ENCODE measurements at places on chromosomes 16 and 17. TPM values are rescaled to one million over a fixed set of nuclear protein-coding genes. Genes with fewer than 3 reads are reported as not detected.

DNA sequence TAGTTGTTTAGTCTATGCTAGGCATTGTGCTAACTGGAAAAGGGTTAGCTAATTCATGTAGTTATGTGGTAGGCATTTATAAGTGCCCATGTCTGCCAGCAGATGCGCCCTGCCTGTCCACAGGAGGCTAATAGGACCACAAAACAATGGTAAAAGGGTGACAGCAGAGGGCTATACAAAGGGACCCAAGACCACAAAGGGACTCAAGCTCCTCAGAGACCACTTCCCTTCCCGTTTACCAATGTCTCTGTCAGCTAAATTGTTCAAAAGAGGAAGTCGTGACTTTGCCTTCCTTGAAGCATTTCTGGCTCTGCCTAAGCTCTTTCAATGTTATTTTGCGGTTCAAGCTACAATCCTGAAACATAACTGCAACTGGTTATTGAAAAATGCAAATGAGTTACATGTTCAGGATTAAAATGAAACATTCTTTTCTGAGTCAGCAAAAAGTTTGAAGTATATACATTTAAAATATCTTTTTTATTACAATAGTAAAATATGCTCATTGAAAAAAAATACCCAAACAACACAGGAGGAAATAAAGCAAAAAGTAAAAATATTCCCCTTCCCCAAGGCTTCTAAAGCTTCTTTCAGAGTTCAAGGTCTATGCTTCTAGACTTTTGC, 149.2 kb downstream of the MAF start:
- H3K4me3 ChIP-seq, result no peak overlapping the region
- H3K4me1 ChIP-seq, result no peaks in the 10 kb centered on the region
- no peak overlapping the region for H3K27ac ChIP-seq
- no peaks in the 10 kb centered on the region for H3K36me3 ChIP-seq
- H3K27me3 ChIP-seq, result peaks cover 22% of the 10 kb centered on the region

DNA sequence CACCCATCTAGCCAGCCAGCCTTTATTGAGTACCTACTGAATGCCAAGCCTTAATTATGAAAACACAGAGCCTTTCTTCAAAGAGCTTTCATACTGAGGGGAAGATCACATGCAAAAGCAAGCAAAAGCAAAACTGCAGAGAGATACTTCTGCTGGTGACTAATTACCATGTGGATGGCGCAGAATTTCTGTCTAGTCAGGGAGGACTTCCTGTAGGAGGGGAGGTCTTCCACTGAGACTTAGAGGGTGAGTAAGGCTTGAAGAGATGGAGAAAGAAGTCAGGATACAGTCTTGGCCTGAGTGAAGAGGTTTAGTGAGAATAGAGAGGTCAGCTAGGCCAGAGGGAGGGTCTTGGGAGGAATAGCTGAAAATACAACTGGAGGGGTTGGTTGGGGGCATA, 53.9 kb upstream of the CCL2 start:
- H3K36me3 ChIP-seq, result no peaks in the 10 kb centered on the region
- H3K4me3 ChIP-seq, result no peak overlapping the region
- peaks cover 5% of the 10 kb centered on the region for H3K4me1 ChIP-seq
- H3K27ac ChIP-seq, result no peak overlapping the region
- peaks cover 33% of the 10 kb centered on the region for H3K27me3 ChIP-seq
- DNase-seq, result no peak

GRCh38 chr16:1026784-1027500, 45.4 kb downstream of the SOX8 start:
- H3K36me3 ChIP-seq, result no peaks in the 10 kb centered on the region
- peaks cover 7% of the 10 kb centered on the region for H3K27me3 ChIP-seq
- H3K4me1 ChIP-seq, result no peaks in the 10 kb centered on the region
- no peak for DNase-seq

- H3K27ac ChIP-seq, result no peak overlapping the region
- H3K27me3 ChIP-seq, result no peaks in the 10 kb centered on the region
- DNase-seq, result no peak
- H3K4me3 ChIP-seq, result no peak overlapping the region
- no peaks in the 10 kb centered on the region for H3K36me3 ChIP-seq
- peaks cover 2% of the 10 kb centered on the region for H3K4me1 ChIP-seq
These were observed 175.7 kb downstream of the KCNJ2 start for GRCh38 chr17:70345061-70345460.

- H3K27me3 ChIP-seq, result peaks cover 64% of the 10 kb centered on the region
- no peak overlapping the region for H3K27ac ChIP-seq
- H3K4me3 ChIP-seq, result no peak overlapping the region
- no peaks in the 10 kb centered on the region for H3K4me1 ChIP-seq
- DNase-seq, result no peak
These were observed 10.1 kb downstream of the IL32 start for GRCh38 chr16:3075523-3075915.

DNA sequence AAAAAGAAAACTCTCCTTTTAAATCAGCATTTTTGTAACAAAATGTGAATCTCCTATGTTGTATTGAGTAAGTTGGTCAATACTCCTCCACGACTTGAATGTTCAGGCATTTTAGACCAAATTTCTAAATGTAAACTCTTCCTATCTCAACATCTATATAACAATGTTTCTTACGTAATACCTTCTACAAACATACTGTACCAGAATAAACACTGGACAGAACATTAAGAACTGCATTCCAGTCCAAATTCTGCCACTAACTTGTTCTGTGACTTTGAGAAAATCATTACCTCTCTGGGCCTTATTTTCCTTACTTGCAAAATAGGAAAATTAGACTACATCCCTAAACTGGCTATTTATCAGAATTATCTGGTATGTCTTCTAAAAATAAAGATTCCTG, 40.1 kb downstream of the AKAP10 start:
- H3K27ac ChIP-seq, result no peak overlapping the region
- peaks cover 1% of the 10 kb centered on the region for H3K4me1 ChIP-seq
- peaks cover 43% of the 10 kb centered on the region for H3K36me3 ChIP-seq
- H3K27me3 ChIP-seq, result no peaks in the 10 kb centered on the region

GRCh38 chr16:47538472-47538871, 77.3 kb downstream of the PHKB start:
- H3K27ac ChIP-seq, result no peak overlapping the region
- DNase-seq, result no peak
- H3K4me3 ChIP-seq, result no peak overlapping the region
- peaks cover 23% of the 10 kb centered on the region for H3K36me3 ChIP-seq

DNA sequence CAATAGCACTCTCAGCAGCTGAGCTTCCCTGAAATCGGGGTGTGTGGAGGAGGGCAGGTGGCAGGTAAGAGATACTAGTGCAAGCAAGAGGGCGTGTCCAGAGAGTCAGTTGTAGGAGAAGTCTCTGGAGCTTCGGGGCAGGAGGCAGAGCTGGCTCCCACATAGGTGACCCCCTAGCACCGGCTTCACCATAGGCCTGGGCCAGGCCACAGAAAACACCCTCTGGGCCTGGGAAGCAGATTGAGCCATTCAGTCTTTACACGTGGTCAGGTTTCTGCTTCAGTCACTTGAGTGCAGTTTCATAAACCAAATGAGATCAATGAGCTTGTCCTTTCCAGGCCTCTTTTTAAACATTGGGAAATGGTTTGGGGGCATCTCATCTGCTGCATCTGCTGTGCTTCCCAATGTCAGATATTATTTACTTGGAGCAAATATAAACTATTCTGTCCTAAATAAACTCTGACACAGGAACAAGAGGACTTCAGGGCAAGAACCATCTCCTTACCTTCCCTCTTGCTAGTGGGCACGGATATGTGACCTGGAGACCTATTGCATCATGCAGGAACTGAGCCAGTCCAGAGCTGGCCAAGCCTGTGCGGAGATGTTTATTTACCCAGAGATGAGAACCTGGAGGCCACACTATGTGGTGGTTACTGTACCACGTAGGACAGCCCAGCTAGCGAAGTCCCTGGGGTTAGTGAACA, 16.1 kb downstream of the CCR7 start:
- peak overlapping the region; percentile 98 for H3K27ac ChIP-seq
- peak; percentile 85 for DNase-seq
- H3K4me3 ChIP-seq, result peak overlapping the region; percentile 22
- peaks cover 82% of the 10 kb centered on the region for H3K4me1 ChIP-seq
- no peaks in the 10 kb centered on the region for H3K36me3 ChIP-seq

- DNase-seq, result no peak
- peaks cover 63% of the 10 kb centered on the region for H3K4me1 ChIP-seq
- H3K27ac ChIP-seq, result no peak overlapping the region
- H3K36me3 ChIP-seq, result peaks cover 11% of the 10 kb centered on the region
- no peak overlapping the region for H3K4me3 ChIP-seq
- no peaks in the 10 kb centered on the region for H3K27me3 ChIP-seq
These were observed 44.6 kb downstream of the SPOP start for GRCh38 chr17:49633250-49633649.

DNA sequence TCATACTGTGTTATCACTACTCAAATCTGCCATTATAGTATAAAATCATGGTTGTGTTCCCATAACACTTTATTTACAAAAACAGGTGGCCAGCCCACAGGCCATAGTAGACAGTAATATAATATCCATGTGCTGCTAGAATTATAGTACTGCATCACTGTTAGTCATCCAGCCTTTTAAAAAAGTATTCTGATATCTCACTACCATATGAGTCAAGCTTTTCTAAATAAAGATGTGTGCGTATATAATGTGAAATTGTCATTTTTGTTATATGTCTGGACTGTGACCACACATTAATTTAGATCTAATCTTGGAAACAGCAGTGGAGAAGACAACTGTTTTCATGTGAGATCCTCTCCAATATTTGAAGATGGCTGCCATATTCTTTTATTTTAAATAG, 1049.1 kb upstream of the GOT2 start:
- DNase-seq, result no peak
- H3K27ac ChIP-seq, result no peak overlapping the region
- H3K4me1 ChIP-seq, result no peaks in the 10 kb centered on the region
- no peaks in the 10 kb centered on the region for H3K27me3 ChIP-seq

DNA sequence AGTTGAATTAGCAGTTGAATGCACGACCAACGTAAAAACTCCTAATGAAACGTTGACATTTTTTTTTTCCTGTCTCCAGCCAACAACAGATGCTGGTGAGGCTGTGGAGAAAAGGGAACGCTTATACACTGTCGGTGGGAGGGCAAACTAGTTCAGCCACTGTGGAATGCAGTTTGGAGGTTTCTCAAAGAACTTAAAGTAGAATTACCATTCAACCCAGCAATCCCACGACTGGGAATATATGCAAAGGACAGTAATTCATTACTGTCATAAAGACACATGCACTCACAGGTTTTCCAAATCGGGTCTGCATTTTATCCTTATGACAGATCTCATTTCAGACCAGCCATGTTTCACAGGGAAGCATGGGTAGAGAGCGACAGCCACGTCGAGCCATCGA, 3.5 kb upstream of the WFDC1 start:
- H3K27ac ChIP-seq, result no peak overlapping the region
- H3K4me3 ChIP-seq, result no peak overlapping the region
- peaks cover 39% of the 10 kb centered on the region for H3K4me1 ChIP-seq

DNA sequence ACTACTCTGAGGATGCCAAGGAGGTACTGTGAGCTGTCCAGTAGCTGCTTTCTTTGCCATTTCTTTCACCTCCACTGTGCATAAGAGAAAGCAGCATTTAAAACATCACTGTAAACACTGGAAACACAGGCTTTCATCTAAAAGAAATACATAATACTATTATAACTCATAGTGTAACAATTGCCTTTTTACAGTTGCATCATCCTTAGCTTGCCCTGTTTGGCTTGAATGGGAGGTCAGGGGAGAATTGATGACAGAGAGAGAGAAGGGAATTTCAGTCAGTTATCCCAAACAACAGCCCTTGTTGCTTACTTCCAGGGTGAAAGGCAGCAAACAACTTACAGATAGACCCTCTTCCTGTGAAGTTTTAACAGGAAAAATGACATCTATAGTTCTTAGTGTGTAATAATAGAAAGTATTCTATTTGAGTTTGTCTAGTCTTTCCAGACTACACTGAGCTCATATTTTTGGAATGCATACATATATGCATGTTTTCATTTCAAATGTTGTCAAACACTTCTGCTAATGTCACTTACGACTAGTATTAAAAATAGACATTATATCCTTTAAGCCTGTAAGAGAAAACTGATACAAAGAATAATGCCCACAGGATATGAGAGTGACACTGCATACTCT, 71.7 kb upstream of the MTMR4 start:
- DNase-seq, result no peak
- peaks cover 5% of the 10 kb centered on the region for H3K4me1 ChIP-seq
- peaks cover 19% of the 10 kb centered on the region for H3K27me3 ChIP-seq
- H3K27ac ChIP-seq, result no peak overlapping the region
- no peak overlapping the region for H3K4me3 ChIP-seq

GRCh38 chr17:73609060-73609459, 35.2 kb downstream of the SDK2 start:
- no peak overlapping the region for H3K27ac ChIP-seq
- peaks cover 4% of the 10 kb centered on the region for H3K36me3 ChIP-seq
- H3K27me3 ChIP-seq, result peaks cover 4% of the 10 kb centered on the region
- peaks cover 4% of the 10 kb centered on the region for H3K4me1 ChIP-seq

- H3K27me3 ChIP-seq, result no peaks in the 10 kb centered on the region
- H3K4me1 ChIP-seq, result no peaks in the 10 kb centered on the region
- no peak overlapping the region for H3K27ac ChIP-seq
- DNase-seq, result no peak
- peaks cover 41% of the 10 kb centered on the region for H3K36me3 ChIP-seq
- no peak overlapping the region for H3K4me3 ChIP-seq
These were observed 27.8 kb upstream of the GHDC start for GRCh38 chr17:42221886-42222745.

Gene RHBDL3
- total RNA-seq, result 0.11 TPM

Gene NXPH3
- 1.3 TPM for total RNA-seq

Gene WFIKKN1
- total RNA-seq, result 0.56 TPM

Gene ATP1B2
- 3.0 TPM for total RNA-seq

Gene GP2
- total RNA-seq, result not detected

Gene TMEM88
- 3.4 TPM for total RNA-seq

Gene SYT17
- total RNA-seq, result not detected
